ENCODE measurements at places on chromosomes 11 and 22.

- DNase-seq = no peak
Observed at GRCh38 chr11:82826526-82826925, 73.7 kb downstream of the PRCP start.

- DNase-seq = no peak
Observed at GRCh38 chr11:71150859-71151258, 101.5 kb downstream of the SHANK2 start.

- no peak for DNase-seq
Observed at GRCh38 chr22:49815641-49816091, 12.0 kb downstream of the BRD1 start.

- DNase-seq = no peak
Observed at GRCh38 chr11:128629516-128630106, 42.3 kb upstream of the ETS1 start.

GRCh38 chr11:110797453-110797852 is 85.2 kb upstream of the ARHGAP20 start:
- no peak for DNase-seq
